DND-41 (cell line): ENCODE measurements at places on chromosomes 16 and 17.

GRCh38 chr17:64388961-64389565, 1.6 kb downstream of the PECAM1 start:
- H3K36me3 ChIP-seq, result peaks cover 39% of the 10 kb centered on the region
- no peaks in the 10 kb centered on the region for H3K27me3 ChIP-seq
- H3K4me3 ChIP-seq, result no peak overlapping the region
- H3K27ac ChIP-seq, result no peak overlapping the region
- no peak for DNase-seq

DNA sequence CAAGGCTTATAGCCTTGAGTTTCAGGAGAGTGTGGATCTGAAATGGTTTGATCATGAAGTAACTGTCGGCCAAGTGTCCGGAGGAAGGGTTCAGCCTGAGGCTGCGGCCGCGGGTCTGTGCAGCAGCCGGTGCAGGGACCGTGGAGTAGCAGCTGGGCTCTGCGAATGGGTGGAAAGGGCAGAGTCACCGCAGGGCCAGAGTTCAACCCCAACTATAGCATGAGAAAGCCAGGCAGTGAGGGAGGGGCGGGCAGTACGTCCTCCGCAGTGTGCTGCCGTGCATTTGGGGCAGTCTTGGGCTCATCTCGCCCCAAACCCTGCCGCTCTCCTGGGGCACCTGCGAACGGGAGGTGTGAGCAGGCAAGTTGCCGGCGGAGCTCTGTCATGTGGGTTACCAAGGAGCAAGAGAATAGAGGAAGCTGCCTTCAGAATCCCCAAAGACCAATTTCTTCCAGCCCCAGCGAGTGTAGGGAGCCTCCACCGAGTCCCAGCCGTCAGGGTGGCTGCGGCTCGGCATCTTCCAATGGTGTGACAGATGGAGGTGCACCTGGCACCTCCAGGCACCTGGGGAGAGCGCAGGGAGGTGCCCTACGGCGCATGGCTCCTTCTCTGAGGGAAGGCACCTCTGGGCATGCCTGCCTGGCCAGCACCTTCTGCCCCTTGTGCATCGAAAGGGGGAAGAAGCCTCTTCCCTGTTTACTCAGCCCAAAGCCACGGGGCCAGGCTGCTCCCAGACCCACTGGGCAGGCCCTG, 87.3 kb downstream of the RPA1 start:
- no peak overlapping the region for H3K27ac ChIP-seq
- H3K36me3 ChIP-seq, result no peaks in the 10 kb centered on the region
- no peaks in the 10 kb centered on the region for H3K4me1 ChIP-seq
- no peak for DNase-seq
- H3K4me3 ChIP-seq, result no peak overlapping the region
- no peaks in the 10 kb centered on the region for H3K27me3 ChIP-seq

- H3K27ac ChIP-seq, result no peak overlapping the region
- no peaks in the 10 kb centered on the region for H3K36me3 ChIP-seq
- H3K27me3 ChIP-seq, result no peaks in the 10 kb centered on the region
- no peaks in the 10 kb centered on the region for H3K4me1 ChIP-seq
- no peak overlapping the region for H3K4me3 ChIP-seq
Measured at GRCh38 chr16:77113835-77114234, 77.2 kb upstream of the MON1B start.

DNA sequence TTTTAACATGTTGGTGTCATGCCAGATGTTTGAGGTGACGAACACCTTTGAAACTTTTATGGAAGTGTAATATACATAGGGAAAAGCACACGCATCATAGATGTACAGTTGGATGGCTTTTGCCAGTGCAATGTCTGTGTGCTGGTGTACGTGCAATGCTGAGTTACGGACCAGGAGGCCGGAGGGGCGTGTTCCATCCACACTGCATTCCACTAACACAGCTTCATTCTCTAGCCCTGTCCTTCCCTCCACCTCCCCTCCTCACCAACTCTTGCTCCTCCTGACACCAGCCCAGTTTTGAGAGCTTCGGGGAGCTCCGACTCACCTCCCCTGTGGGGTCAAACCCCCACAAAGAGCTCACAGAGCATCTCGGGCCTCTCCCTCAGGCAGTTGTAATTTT, 358.8 kb downstream of the C16orf95 start:
- no peak overlapping the region for H3K27ac ChIP-seq
- no peak overlapping the region for H3K4me3 ChIP-seq
